Lung (tissue), 17 donors: ENCODE measurements at places on chromosomes 12 and 14. TPM values are rescaled to one million over a fixed set of nuclear protein-coding genes. Genes with fewer than 3 reads are reported as not detected.

DNA sequence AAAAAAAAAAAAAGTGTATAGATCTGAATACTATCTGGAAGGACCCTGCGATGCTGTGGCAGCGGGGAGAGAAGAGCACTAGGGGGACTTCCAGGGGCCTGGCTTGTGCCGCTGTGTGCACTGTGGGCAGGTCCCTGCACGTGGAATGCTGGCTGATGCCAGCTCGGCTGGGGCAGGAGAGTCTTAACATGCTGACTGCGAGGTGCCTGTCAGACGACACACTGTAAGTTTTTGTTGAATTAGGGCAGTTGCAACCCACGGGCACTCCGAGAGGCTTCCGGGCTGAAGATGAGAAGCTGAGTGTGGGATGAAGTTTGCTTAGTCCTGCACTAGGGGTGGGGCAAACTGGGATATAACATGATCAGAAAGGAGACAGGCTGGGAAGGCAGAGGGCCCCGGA is 10.7 kb downstream of the GLT1D1 start:
- DNase-seq = no peak

DNA sequence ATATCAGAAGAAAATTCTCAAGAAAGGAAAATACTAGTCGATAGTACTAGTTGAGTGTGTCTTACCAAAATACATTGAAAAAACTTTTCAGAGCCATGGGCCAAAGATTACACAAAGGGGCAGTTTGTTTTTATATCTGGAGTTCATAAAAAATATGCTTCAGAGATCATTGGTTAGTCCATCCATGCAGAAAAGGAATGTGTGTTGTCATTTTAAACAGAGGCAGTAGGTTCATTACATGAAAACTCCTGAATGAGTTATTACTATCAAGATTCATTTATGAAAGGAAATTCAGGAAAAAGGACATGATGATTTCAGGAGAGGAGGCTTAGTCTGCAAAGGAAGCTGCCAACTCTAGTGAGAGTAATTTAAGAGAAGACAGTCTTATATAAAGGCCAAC is 354.8 kb downstream of the AEBP2 start:
- no peak for DNase-seq

DNA sequence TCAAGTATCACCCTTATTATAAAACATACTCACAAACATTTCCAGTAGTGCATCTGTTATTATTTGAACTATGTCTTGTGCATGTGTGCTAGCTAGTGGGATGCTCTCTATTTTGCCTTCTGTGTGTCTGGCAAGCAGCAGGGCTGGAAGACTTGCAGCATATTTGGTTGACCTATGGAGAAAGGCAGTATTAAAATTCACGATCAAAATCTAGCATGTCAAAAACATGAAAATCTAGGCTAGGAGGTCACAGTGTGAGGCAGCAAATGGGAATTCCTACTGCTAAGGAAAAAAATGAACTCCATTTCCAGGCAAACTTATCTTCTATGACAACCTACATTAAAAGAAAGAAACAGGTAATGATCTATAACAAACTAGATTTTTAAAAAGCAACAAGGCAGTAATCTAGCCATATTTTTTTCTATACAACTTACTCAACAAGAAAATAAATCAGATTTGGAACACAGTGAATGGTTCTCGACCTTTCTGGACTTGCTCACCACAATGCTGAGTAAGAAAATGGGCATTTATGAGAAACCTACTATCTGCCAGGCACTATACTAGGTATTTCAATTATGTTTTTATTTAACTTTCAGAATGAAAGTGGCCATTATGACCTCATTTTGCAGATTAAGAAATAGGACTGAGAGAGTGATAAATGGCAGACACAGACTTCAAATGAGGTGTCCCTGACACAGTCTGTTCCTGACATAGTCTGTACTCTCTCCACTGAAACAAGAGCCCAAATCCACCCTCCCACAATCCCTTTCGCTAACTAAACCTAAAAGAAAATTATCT is 96.8 kb downstream of the TXNDC16 start:
- DNase-seq = no peak

GRCh38 chr14:93591506-93591905 is 160.8 kb downstream of the UNC79 start:
- peak; percentile 47 for DNase-seq

- DNase-seq = no peak
These were observed 37.1 kb upstream of the AMN1 start for GRCh38 chr12:31765931-31766330.

DNA sequence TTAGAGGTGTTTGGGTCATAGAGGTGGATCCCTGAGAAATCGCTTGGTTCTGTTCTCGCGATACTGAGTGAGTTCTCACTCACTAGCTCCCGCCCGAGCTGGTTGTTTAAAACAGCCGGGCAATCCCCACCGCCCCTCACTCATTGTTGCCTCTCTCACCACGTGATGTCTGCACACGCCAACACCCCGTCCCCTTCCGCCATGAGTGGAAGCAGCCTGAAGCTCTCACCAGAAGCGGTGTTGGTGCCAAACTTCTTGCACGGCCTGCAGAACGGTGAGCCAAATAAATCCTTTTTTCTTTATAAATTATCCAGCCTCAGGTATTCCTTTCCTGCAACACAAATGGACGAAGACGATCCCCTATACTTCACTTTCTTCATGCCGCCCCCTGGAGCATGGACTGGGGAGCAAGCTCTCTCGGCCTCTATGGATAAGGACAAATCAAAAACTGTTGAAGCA is 45.4 kb upstream of the CCND2 start:
- DNase-seq = no peak

GRCh38 chr14:51859131-51859530 is 1.3 kb upstream of the GNG2 start:
- DNase-seq = no peak

- DNase-seq = no peak
These were observed 9.4 kb upstream of the GPR68 start for GRCh38 chr14:91253795-91254323.

DNA sequence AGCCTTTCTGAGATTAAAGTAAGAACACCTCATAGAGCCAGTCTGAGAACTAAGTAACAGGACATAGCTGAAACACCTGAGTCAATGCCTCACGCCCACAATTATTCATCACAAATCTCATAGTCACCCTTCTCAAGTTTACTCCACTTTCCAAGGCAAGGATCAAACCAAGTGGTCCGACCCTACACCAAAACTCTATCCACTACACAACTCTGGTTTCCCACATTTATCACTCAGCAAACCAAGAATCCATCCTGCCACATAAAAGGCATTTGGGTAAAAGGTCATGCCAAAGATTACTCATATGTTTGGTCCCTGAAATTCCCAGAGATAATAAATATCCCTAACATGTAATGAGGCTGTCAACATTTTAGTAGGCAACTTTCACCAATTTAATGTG is 144.1 kb downstream of the RPAP3 start:
- no peak for DNase-seq

DNA sequence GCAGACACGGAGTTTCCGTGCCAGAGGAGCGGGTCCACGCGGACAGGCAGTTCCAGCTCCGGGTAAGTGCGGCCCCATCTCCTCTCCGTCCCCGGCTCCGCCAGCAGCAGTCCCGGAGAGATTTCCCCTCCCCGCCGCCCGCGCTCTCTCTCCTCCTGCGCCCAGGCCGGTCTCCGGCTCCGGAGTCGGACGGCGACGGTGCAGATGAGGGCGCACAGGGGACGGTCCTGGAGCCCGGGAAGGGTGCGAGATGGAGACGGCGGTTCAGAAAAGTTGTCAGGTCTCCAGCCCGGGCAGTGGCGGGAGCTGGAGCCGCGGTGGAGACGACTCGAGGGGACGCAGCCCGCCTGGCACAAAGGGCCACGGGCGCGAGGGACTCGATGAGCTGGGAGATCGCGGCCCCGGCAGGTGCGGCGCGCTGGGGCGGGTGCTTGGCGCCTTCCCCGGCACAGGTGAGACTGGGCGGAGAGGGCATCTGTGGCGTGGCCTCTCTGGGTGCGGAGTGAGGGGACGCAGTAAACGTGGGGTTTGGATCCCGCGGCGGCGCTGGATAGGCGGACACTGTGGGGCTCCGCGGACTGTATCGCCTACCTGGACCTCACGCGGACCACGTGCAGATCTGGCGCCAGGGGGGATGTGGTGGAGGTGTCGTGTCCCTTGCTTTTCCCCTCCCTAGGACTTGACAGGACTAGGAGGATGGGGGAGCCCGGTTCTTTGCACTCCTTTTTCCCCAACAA is 1540.3 kb upstream of the TMEM132C start:
- DNase-seq = no peak

The TAS2R31 gene
- 0.14 TPM for polyA plus RNA-seq

The IFNG-AS1 gene
- not detected for polyA plus RNA-seq

The MUCL1 gene
- polyA plus RNA-seq = 2.4 TPM

The PLEKHG7 gene
- 0.81 TPM for polyA plus RNA-seq

The NOS1 gene
- 0.69 TPM for polyA plus RNA-seq

The DIP2B gene
- 4.2 TPM for polyA plus RNA-seq

The ARID2 gene
- 8.0 TPM for polyA plus RNA-seq

The SSTR1 gene
- polyA plus RNA-seq = 1.6 TPM
